ENCODE measurements at places on chromosomes 3 and 15.

- DNase-seq = no peak
These were observed 209.9 kb upstream of the RGMA start for GRCh38 chr15:93298901-93299300.

GRCh38 chr15:35874260-35874905 lies 328.4 kb upstream of the DPH6 start:
- DNase-seq = no peak

GRCh38 chr15:44536302-44536961 lies 515 bp upstream of the EIF3J start:
- no peak for DNase-seq

- no peak for DNase-seq
These were observed 138.6 kb downstream of the LSAMP start for GRCh38 chr3:116306720-116307119.

DNA sequence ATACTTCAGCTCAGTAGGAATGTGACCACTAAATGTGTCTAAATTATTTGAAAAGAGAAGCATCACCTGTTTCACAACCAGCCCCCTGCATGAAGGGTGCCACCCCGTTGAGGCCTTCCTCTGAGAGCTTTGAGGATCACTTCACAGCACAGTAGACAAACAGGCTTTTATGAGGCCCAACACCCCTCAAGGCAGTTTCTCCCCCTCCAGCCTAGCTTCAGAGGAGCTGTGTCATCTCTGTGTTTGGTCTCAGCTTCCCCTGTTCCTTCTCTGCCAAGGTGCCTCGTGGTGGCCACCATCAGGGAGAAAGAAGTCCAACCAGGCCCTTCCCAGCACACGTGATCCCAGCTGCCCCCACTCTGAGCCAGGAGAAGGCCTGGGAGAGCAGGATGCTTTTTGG lies 21.6 kb upstream of the DUSP7 start:
- no peak for DNase-seq

DNA sequence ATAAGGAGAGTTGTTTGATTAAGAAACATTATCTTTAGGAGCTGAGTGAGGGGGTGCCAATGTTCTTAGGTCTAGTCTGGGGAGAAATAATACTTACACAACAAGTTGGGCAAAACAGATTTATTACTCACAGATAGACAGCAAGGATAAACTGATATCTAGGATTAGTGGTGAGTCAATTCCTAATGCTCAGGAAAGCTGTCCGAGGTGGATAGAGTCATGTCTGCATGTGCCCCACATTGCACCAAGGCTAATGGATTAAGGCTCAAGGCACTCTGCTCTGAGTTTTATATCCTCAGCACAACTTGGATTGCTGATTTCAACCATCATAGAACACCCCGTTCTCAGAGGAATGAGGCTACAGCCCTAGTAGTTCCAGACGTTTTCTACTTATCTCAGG lies 1042.3 kb downstream of the OTOL1 start:
- no peak for DNase-seq

GRCh38 chr3:141793476-141794260 lies 30.5 kb downstream of the GRK7 start:
- DNase-seq = no peak

DNA sequence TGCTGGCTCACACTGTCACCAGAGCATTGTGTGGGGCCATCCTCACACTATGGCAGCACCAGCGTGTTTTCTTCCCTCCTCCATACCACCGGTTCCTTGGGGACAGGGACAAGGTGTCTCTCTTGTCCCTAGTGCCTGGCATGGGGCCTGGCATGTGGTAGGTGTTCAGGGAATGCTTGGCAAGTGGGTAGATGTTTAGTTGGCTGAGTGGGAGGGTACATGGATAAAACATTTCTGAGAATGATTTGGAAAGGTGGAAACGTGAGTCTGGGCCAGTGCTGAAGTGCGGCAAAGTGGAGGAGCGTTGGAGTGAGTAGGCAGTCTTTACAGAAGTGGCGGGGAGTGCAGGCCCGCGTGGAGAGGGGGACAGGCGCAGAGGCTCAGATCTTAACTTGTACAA lies 15.0 kb downstream of the SNAPC5 start:
- DNase-seq = no peak
